ENCODE measurements at places on chromosomes 11 and 22. TPM values are rescaled to one million over a fixed set of nuclear protein-coding genes. Genes with fewer than 3 reads are reported as not detected.

The CD6 gene
- 1.6 TPM for total RNA-seq

The YWHAH gene
- total RNA-seq, result 538 TPM

The PKNOX2 gene
- total RNA-seq, result 19.8 TPM

The KRTAP5-8 gene
- total RNA-seq, result 0.42 TPM

The TMEM225 gene
- not detected for total RNA-seq

The PLEKHA7 gene
- 17.1 TPM for total RNA-seq

The ART1 gene
- not detected for total RNA-seq

The UBQLN3 gene
- total RNA-seq, result 0.71 TPM

The RAG2 gene
- total RNA-seq, result not detected

The CLMP gene
- 107 TPM for total RNA-seq

The MMP8 gene
- 0.60 TPM for total RNA-seq

The USH1C gene
- total RNA-seq, result not detected

The PRODH gene
- 1.0 TPM for total RNA-seq

The CBLIF gene
- total RNA-seq, result not detected

The BACE1 gene
- 36.3 TPM for total RNA-seq

The FAT3 gene
- 14.8 TPM for total RNA-seq

The ST14 gene
- total RNA-seq, result 8.7 TPM

The PARVG gene
- 29.7 TPM for total RNA-seq

The SMTN gene
- total RNA-seq, result 588 TPM

The SCN2B gene
- total RNA-seq, result not detected

The SEPTIN5 gene
- total RNA-seq, result 32.5 TPM

The LIF gene
- total RNA-seq, result 4.5 TPM

The TRIM64 gene
- total RNA-seq, result not detected

The FGF3 gene
- not detected for total RNA-seq

The ACCS gene
- total RNA-seq, result 88.9 TPM

The FIBIN gene
- 169 TPM for total RNA-seq

The ME3 gene
- total RNA-seq, result 27.7 TPM
